ENCODE measurements at places on chromosomes 4 and X.

DNA sequence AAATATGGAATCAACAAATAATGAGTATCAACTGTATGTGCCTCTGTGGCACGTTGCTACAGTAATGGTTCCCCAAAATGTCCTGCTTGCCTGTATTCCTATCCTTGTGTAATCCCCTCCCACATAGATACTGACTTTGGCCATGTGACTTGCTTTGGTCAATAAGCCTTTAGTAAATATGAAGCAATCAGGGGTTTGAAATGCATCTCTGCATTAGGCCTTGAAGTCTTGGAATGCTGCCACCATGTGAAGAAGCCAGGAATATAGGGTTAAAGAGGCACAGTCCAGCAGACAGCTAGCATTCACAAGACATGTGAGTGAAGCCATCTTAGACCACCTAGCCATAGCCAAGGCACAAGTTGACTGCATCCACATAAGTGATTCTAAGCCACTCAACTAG, 190.9 kb downstream of the GABRB1 start:
- peak; percentile 26 for DNase-seq

GRCh38 chr4:65667506-65668041, 2.7 kb downstream of the EPHA5 start:
- no peak for DNase-seq

GRCh38 chrX:75623535-75623934, 100.7 kb upstream of the ZDHHC15 start:
- DNase-seq = no peak

- DNase-seq = no peak
Observed at GRCh38 chr4:186666252-186666651, 57.4 kb downstream of the FAT1 start.

- DNase-seq = no peak
Observed at GRCh38 chr4:139450586-139450985, 3.3 kb upstream of the RAB33B start.

DNA sequence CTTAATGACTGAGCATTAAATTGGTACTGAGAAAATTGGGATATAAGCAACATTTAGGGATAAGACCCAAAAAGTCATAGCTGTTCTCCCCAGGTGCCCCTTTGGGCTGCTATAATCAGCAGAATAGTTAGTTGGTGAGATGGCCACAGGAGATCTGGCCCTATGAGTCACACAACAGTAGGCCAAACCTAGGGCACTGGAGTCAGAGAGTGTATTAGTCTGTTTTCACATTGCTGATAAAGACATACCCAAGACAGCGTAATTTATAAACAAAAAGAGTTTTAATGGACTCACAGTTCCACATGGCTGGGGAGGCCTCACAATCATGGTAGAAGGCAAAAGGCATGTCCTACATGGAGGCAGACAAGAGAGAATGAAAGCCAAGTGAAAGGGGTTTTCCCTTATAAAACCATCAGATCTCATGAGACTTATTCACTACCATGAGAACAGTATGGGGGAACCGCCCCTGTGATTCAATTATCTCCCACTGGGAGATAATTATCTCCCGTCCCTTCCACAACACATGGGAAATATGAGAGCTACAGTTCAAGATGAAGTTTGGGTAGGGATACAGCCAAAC, 338.3 kb upstream of the NR3C2 start:
- DNase-seq = no peak

DNA sequence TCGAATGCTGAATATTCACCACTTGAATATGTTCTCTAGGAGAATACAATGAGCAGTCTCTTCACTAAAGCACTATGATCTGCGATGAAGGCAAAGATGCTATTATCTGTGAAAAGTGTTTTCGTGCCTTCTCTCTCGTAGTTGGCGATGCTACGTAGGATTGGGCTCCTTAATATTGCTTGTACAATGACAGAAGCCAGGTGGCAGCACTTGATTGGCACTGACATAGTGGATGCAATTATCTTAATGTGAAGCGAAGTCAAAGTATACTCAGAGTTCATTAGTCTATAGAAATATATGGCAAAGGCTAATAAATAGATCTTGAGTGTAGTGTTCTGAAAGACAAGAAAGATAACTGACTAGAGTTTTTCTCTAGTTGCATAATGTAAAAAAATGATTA, 1135.7 kb upstream of the AGA start:
- no peak for DNase-seq

- no peak for DNase-seq
Observed at GRCh38 chrX:147735364-147735763, 176.4 kb upstream of the FMR1 start.

Data from fibroblast of skin of abdomen (primary cell).